ENCODE measurements at places on chromosomes 3 and 15.
A peak's percentile ranks its signal among the peaks of the same experiment; 100 is the strongest.

DNA sequence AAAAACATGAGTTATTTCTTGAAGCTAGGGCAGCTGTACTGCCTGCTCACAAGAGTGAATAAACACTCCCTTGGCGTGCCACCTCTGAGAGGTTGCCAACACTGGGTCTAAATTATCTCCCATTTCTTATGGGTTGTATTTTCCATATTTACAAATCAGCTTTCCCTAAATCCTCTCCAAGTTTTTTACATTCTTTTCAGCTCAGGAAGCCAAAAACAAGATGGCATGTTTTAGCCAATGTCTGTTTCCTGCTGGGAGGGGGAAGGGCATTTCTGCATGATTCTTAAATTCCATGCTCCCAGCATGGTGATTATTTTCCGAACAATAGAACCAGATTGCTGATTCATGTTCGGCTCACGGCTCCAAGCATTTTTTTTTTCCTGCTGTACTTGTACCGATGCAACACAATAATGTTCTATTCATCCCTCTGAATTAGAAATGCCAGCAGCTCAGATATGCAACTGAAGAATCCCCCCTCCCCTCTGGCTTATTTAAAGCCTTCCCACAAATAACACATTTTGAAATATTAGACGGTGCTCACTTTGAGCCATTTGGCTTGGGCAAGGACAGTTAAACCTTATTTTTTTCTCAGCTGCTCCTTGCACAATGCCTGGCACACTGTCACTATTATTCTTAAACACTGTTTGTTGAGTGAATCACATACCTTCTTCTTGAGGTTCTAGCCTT lies 252.5 kb downstream of the THRB start:
- peak; percentile 76 for DNase-seq

- DNase-seq, result peak; percentile 15
These were observed 583.9 kb downstream of the NTRK3 start for GRCh38 chr15:87672309-87673288.

GRCh38 chr3:128269006-128269775 lies 115.9 kb downstream of the EEFSEC start:
- no peak for DNase-seq

DNA sequence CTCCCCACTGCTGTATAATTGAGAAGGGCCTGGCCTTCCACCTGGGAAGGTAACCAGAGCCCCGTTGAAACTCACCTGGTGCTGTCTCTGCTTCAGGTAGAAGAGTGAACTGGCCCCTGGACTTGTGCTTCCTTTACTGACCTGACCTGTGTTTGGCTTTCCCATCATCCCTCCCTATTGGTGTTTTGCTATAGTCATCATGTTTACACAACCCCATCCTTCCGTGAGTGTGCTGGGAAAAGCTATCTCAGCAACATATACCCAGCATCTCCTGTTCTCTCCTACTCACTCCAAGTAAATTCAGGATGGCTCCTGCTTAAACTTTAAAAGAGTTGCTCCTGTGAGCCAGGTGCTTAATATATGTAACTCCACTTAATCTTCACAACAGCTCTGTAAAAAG lies 77.2 kb upstream of the TSC22D2 start:
- no peak for DNase-seq

GRCh38 chr3:184354121-184354728 lies 7.2 kb downstream of the CLCN2 start:
- peak; percentile 10 for DNase-seq

DNA sequence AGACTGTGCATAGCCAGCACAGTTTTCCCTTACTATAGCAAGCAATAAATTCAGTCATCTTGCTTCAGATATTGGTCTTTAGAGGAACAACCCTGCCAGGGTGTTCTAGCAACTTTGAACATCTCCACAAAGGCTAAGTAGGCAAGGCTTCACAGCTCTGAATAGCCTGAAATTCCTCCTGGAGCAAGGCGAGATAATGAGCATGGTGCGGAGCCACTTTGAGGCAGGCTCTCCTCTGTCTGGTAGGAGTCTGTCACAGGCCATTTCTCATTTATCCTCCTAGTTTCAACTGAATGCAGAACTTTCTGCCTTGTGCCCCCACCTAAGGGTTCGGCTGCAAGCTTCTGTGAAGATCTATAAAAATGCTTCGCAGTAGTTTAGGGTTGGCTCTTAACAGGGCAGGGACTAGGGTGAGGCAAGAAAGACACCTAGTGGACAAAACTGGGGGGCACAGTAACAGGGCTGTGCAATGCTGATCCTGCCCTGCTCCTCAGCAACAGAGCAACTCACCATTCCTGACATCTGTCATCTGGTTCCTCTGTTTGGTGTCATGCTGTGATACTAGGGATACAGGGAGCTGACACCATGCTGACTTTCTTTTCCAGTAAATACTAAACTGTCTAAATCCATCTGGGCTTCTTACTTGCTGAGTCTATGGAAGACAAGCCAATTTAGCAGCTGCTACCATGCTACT lies 16.6 kb upstream of the EHHADH start:
- DNase-seq, result peak; percentile 41

DNA sequence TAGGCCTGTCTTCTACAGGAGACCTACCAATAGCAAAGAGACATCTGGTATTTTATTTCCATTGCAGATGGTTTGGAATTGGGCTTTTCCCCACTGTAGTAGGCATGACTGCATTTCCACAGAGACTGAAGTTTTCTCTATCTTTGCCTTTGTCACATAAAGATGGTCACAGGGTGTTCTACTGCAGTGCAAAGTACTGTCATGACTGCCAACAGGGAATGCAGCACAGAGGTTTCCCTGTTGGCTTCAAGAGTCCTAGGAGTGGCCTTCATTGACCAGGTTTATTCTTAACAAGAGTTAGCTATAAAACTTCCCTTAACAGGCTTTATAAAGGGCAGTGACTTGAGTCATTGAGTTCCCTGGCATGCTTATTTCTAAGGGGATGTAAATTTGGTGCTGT lies 36.8 kb upstream of the TM4SF4 start:
- DNase-seq, result no peak

GRCh38 chr3:116337229-116337628 lies 108.1 kb downstream of the LSAMP start:
- DNase-seq, result no peak

Measured in iris pigment epithelial cell (primary cell).